ENCODE measurements at places on chromosomes 13 and 19. TPM values are rescaled to one million over a fixed set of nuclear protein-coding genes. Genes with fewer than 3 reads are reported as not detected.

DNA sequence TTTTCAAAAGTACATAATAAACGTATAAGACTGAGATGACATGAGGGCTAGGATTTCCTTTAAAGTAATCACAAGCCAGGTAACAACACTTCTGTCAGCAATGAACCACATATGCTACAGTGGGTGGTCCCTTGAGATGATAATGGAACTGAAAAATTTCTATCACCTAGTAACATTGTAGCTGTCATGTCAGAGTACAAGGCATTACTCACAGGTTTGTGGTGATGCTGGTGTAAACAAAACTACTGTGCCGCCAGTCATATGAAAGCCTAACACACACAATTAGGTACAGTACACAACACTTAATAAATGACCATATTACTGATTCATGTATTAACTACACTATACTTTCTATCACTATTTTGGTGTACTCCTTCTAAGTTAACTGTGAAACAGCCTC, 36.8 kb downstream of the MIPEP start:
- no peak for DNase-seq

GRCh38 chr19:982567-983170, 1.5 kb upstream of the WDR18 start:
- no peak for DNase-seq

Gene NLRP9
- total RNA-seq: not detected

Gene WASF3
- total RNA-seq: 9.0 TPM

Gene PDX1
- not detected for total RNA-seq

Gene SHISA7
- 0.16 TPM for total RNA-seq

GRCh38 chr13:26872525-26873385, 112.2 kb upstream of the GPR12 start:
- DNase-seq: no peak

Gene CBLC
- total RNA-seq: 4.7 TPM

Data from urinary bladder (tissue), 4 donors.